Fibroblast of skin of abdomen (primary cell): ENCODE measurements at places on chromosomes 5 and 9.

DNA sequence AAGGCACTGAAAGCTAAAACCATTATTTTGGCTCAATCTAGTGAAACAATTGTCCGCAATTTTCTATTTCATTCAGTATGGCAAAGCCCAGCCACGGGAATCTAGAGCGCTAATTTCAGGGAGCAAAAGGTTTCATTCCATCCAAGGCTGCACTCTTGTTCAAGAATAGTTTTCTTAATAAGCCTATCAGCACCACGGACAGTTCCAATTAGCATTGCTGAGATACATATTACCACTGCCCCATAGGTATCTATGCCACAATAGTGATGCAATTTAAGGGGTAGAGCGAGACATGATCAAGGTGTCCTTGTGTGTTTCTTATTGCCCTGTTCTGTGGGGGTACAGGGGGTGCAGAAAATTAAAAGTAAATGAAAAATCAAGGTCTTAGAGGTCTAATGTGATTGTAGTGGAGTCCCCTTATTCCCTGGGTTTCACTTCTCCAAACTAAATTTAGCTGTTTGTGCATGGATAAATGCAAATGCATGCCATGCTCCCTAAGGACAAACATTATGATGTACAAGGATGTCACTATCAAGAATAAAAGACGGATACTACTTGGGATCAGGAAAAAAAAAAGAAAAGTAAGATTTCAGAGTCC lies 45.5 kb downstream of the SPOCK1 start:
- DNase-seq = peak; percentile 64

GRCh38 chr5:38543074-38543473 lies 13.4 kb downstream of the LIFR start:
- DNase-seq = no peak

DNA sequence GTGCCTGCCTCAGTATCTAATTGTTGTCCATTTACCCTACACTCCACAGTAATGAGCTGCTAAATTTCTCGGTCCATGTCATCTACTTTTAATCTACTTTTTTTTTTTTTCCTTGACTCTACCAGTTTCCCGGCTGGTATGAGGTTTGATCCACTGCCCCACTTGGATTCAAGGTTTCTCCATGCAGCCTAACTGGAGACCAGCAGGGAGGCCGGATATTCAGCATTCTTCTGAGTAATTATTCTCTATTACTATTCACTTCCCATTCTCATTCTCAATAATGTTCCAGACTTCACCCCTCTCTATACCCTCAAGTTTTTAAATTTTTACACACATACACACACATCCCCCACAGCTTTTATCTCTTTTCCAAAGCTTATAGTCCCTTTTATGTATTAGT lies 51.0 kb upstream of the SUSD1 start:
- no peak for DNase-seq

GRCh38 chr5:34660444-34660843 lies 4.3 kb downstream of the RAI14 start:
- DNase-seq = peak; percentile 91

GRCh38 chr9:84366683-84367082 lies 26.1 kb upstream of the SLC28A3 start:
- DNase-seq = no peak

- no peak for DNase-seq
These were observed 639.0 kb upstream of the ITGA1 start for GRCh38 chr5:52148679-52149078.
